Large intestine (tissue), 12 donors: ENCODE measurements at places on chromosomes 4 and X. TPM values are rescaled to one million over a fixed set of nuclear protein-coding genes. Genes with fewer than 3 reads are reported as not detected.

GRCh38 chr4:173821876-173822275 lies 291.8 kb upstream of the HAND2 start:
- H3K4me1 ChIP-seq, result no peaks in the 10 kb centered on the region
- no peak for DNase-seq
- no peak overlapping the region for H3K27ac ChIP-seq
- H3K36me3 ChIP-seq, result no peaks in the 10 kb centered on the region

DNA sequence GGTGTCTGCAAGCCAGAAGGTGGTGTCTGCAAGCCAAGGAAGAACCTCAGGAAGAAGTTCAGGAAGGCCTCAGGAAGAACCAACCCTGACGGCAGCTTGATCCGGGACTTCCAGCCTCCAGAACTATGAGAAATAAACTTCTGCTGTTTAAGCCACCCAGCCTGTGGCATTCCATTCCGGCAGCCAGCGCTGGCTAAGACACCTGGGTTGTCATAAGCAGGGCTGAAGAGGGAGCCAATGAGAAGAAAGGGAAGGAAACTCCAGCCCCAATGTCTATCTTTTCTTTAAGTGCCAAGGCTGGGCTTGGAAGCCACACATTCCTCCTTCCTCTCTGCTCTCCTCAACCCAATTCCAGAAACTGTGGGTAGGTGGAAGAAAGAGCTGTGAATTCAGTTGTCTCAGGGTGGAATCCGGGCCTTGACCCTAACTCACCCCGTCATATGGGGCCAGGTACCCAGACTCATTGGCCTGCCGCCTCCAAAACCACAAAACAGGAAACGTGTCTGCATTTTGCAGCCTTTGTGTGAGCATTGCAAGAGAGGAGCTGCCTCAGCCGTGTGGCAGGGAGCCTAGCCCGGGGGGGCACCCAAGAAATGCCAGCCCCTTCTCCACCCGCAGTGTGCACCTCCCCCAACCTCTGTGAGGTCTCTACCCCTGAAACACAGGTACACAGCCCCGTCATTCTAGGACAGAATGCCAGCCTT lies 26.8 kb downstream of the CRMP1 start:
- H3K27me3 ChIP-seq, result no peaks in the 10 kb centered on the region
- no peaks in the 10 kb centered on the region for H3K36me3 ChIP-seq
- H3K4me3 ChIP-seq, result no peak overlapping the region
- no peak for DNase-seq
- no peak overlapping the region for H3K27ac ChIP-seq

GRCh38 chrX:97060020-97060419 lies 176.3 kb downstream of the RPA4 start:
- no peaks in the 10 kb centered on the region for H3K4me1 ChIP-seq
- no peaks in the 10 kb centered on the region for H3K27me3 ChIP-seq
- no peak for DNase-seq
- H3K36me3 ChIP-seq, result no peaks in the 10 kb centered on the region
- H3K27ac ChIP-seq, result no peak overlapping the region
- no peak overlapping the region for H3K4me3 ChIP-seq

GRCh38 chr4:1776521-1777161 lies 16.5 kb upstream of the FGFR3 start:
- H3K36me3 ChIP-seq, result no peaks in the 10 kb centered on the region
- no peak for DNase-seq
- no peak overlapping the region for H3K27ac ChIP-seq

DNA sequence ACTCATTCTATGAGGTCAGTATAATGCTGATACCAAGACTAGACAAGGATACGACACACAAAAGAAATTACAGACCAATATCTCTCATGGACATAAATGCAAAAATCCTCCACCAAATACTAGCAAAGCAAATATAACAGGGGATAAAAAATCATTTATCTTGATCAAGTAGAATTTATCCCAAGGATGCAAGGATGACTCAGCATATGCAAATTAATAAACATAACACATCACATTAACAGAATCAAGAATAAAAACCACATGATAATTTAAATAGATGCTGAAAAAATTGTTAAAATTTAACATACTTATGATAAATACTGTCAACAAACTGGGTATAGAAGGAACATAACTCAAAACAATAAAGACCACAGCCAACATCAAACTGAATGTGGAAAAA lies 69.4 kb upstream of the GABRA2 start:
- no peak overlapping the region for H3K4me3 ChIP-seq
- DNase-seq, result no peak
- H3K27ac ChIP-seq, result no peak overlapping the region
- no peaks in the 10 kb centered on the region for H3K27me3 ChIP-seq

GRCh38 chr4:23631255-23631950 lies 258.4 kb downstream of the PPARGC1A start:
- no peak for DNase-seq
- H3K27me3 ChIP-seq, result no peaks in the 10 kb centered on the region
- no peak overlapping the region for H3K4me3 ChIP-seq
- no peaks in the 10 kb centered on the region for H3K36me3 ChIP-seq
- H3K4me1 ChIP-seq, result no peaks in the 10 kb centered on the region

DNA sequence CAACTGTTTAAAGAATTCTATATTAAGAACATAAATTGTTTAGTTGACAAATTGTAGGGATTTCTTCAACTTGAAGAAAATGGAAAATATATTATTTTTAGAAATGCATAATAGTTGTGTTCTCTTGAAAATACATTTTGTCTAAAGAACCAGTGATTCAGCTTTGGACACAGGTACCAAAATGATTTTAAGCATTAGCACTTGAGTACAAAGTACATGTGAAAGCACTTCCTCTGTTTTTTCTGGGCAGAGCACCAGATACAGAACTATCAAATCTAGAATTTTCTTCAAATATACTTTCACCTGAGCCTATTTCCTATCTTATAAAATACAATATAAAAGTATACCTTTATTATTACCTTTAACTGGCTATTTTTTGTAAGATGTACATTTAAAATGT lies 539.8 kb downstream of the ADGRL3 start:
- H3K27ac ChIP-seq, result no peak overlapping the region
- H3K36me3 ChIP-seq, result no peaks in the 10 kb centered on the region
- H3K4me1 ChIP-seq, result no peaks in the 10 kb centered on the region
- H3K27me3 ChIP-seq, result no peaks in the 10 kb centered on the region
- H3K4me3 ChIP-seq, result no peak overlapping the region
- no peak for DNase-seq

- no peaks in the 10 kb centered on the region for H3K4me1 ChIP-seq
- DNase-seq, result peak; percentile 2
- no peak overlapping the region for H3K4me3 ChIP-seq
- no peaks in the 10 kb centered on the region for H3K36me3 ChIP-seq
- peaks cover 17% of the 10 kb centered on the region for H3K27me3 ChIP-seq
- no peak overlapping the region for H3K27ac ChIP-seq
Observed at GRCh38 chrX:140766024-140766611, 56.6 kb downstream of the LINC00632 start.

GRCh38 chrX:25968920-25969319 lies 169.2 kb upstream of the MAGEB18 start:
- no peak overlapping the region for H3K27ac ChIP-seq
- DNase-seq, result no peak
- no peaks in the 10 kb centered on the region for H3K27me3 ChIP-seq
- no peaks in the 10 kb centered on the region for H3K4me1 ChIP-seq
- H3K4me3 ChIP-seq, result no peak overlapping the region

GRCh38 chrX:20139966-20140365 lies 1.7 kb downstream of the EIF1AX start:
- H3K4me1 ChIP-seq, result peaks cover 6% of the 10 kb centered on the region
- H3K4me3 ChIP-seq, result peak overlapping the region; percentile 91
- no peaks in the 10 kb centered on the region for H3K27me3 ChIP-seq
- no peak overlapping the region for H3K27ac ChIP-seq
- peaks cover 10% of the 10 kb centered on the region for H3K36me3 ChIP-seq
- no peak for DNase-seq

GRCh38 chr4:54659749-54660535 lies 2.2 kb downstream of the KIT start:
- H3K4me3 ChIP-seq, result peak overlapping the region; percentile 61
- no peak for DNase-seq
- H3K27ac ChIP-seq, result no peak overlapping the region
- H3K4me1 ChIP-seq, result peaks cover 16% of the 10 kb centered on the region
- H3K36me3 ChIP-seq, result no peaks in the 10 kb centered on the region

- H3K4me3 ChIP-seq, result peak overlapping the region; percentile 89
- no peak for DNase-seq
- H3K4me1 ChIP-seq, result no peaks in the 10 kb centered on the region
- no peaks in the 10 kb centered on the region for H3K36me3 ChIP-seq
Observed at GRCh38 chrX:55451626-55451989, 319 bp upstream of the MAGEH1 start.

DNA sequence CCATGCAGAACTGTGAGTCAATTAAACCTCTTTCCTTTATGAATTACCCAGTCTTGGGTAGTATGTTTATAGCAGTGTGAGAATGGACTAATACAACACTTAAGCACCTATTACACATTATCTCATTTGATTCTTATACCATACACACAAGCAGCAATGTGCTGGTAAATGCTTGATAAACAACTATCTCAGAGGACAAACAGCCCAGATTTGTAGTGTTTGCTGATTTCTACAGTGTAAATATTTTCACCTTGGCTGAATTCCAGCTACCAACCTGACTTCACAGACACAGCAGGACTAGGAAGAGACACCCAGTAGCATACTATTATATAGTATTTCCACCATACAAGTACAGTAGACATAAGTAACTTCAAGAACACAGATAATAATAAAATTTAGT lies 406.5 kb upstream of the CNKSR2 start:
- H3K36me3 ChIP-seq, result no peaks in the 10 kb centered on the region
- H3K27ac ChIP-seq, result no peak overlapping the region
- no peaks in the 10 kb centered on the region for H3K27me3 ChIP-seq
- H3K4me1 ChIP-seq, result no peaks in the 10 kb centered on the region

GRCh38 chr4:120691536-120691935 lies 231.0 kb downstream of the PRDM5 start:
- no peak for DNase-seq
- H3K27ac ChIP-seq, result no peak overlapping the region
- peaks cover 10% of the 10 kb centered on the region for H3K4me1 ChIP-seq
- H3K36me3 ChIP-seq, result no peaks in the 10 kb centered on the region
- H3K27me3 ChIP-seq, result no peaks in the 10 kb centered on the region
- no peak overlapping the region for H3K4me3 ChIP-seq

DNA sequence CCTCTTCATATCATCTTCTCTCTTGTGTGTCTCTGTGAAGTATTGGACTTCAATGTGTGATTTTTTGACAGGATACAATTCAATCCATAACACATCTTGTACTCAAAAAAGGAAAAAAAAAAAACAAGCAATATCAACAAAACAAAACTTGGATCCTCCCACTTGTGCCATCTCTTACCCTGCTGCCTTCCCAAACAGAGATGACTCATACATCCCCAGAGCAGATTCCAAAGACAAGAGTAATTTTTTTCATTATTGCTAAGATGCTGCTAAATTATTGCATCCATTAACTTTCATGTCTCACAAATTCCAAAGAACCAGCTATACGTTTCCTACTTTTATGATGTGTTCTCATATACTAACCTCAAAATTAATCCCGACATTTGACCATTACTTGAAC lies 479.2 kb downstream of the GBA3 start:
- no peaks in the 10 kb centered on the region for H3K36me3 ChIP-seq
- no peak overlapping the region for H3K4me3 ChIP-seq

GRCh38 chrX:65034292-65034667 lies 58.0 kb upstream of the ZC4H2 start:
- H3K27ac ChIP-seq, result peak overlapping the region; percentile 73
- peak overlapping the region; percentile 74 for H3K4me3 ChIP-seq
- no peaks in the 10 kb centered on the region for H3K4me1 ChIP-seq
- no peak for DNase-seq
- H3K27me3 ChIP-seq, result no peaks in the 10 kb centered on the region

DNA sequence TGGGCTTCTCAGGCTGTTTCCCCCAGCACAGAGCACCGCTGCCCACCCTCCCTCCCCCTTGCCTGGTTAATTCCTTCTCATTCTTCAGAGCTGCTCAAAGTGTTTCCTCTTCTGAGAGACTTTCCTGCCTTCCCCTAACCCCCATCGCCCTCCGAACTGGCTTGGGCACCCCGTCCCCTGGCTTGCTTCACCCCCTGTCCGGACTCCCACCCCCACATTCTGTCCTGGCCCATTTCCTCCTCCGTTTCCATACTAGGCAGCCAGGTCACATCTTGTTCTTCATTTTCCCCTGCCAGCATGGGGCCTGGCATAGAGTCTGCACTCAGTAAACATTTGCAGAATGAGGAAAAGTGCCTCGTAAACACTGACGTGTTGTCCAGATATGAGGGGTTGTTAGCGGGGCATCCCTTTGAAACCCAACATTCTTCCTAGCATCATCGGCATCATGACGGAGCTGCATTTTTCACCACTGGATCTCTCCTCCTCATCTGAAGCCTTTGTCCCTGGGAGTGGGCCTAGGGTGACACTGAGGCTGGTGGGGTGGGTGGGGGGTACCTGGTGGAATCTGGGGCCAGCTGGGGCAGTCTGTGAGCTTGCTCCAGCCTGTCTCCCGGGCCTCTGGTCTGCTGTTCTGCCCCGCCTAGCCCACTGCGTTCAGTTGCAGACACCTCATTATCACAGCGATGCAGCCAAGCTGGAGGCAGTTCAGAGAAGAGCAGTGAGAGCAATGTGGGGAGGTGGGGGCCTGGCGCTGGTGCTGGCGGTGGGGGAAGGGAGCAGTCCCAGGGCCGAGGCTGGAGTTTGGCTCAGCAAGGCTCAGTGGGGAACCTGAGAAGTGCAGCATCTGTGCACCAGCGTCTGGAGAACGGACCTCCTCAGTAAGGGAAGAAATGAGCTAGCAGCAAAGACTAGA lies 149.4 kb upstream of the PJA1 start:
- no peaks in the 10 kb centered on the region for H3K36me3 ChIP-seq
- no peak for DNase-seq
- H3K27ac ChIP-seq, result no peak overlapping the region
- peaks cover 26% of the 10 kb centered on the region for H3K4me1 ChIP-seq

DNA sequence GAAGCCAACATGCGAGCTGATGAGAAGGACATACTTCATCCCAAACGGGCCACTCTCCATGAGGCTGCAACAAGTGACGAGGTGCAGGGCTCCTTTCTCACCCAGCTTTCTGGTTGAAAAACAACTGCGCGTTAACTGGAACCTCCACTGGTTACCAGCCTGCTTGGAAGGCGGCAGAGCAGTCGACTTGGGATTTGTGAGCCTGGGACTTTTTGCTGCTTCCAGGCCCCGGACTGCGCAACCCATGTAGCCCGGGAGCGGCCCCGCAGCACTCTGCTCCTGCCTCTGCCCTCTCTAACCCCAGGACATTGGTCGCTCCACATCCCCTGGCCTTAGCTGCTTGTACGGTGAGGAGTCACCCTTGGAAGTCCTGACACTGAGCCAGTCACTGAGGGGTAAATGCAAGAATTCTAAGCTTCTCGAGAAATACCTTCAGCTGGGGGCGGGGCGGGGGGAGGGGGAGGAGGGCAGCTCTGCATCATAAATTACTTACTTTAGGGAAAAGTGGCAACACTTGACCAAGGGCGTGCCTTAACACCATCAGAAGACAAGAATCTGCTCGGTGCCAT lies 72.7 kb downstream of the MTMR1 start:
- peaks cover 8% of the 10 kb centered on the region for H3K36me3 ChIP-seq
- H3K4me1 ChIP-seq, result no peaks in the 10 kb centered on the region
- no peak for DNase-seq
- H3K27ac ChIP-seq, result no peak overlapping the region

- H3K4me3 ChIP-seq, result no peak overlapping the region
- H3K27ac ChIP-seq, result no peak overlapping the region
- H3K4me1 ChIP-seq, result peaks cover 43% of the 10 kb centered on the region
- H3K27me3 ChIP-seq, result no peaks in the 10 kb centered on the region
- peak; percentile 28 for DNase-seq
Observed at GRCh38 chr4:8239226-8239625, 30.3 kb upstream of the HTRA3 start.

SPANXN3 gene
- polyA plus RNA-seq, result 20.3 TPM

TRAM1L1 gene
- 2.8 TPM for polyA plus RNA-seq

GAGE12J gene
- polyA plus RNA-seq, result not detected

SPACA5 gene
- not detected for polyA plus RNA-seq

THAP6 gene
- 20.3 TPM for polyA plus RNA-seq

OSTC gene
- polyA plus RNA-seq, result 255 TPM

RNF212 gene
- 1.8 TPM for polyA plus RNA-seq
